A549 treated with RU486 at 1 μM for 4 hours (cell line): ENCODE measurements at places on chromosomes 4 and X. TPM values are rescaled to one million over a fixed set of nuclear protein-coding genes. Genes with fewer than 3 reads are reported as not detected.

STBD1 gene
- 6.0 to 8.6 TPM (median 8.6 TPM) in 5 replicates for total RNA-seq

LNX1 gene
- total RNA-seq, result 0.03 to 0.06 TPM in 2 of 5 replicates, not detected in the others

HSPA4L gene
- 5.6 to 9.3 TPM (median 8.5 TPM) in 5 replicates for total RNA-seq

XPNPEP2 gene
- total RNA-seq, result not detected in 5 replicates

ARX gene
- 0.22 to 0.41 TPM (median 0.37 TPM) in 5 replicates for total RNA-seq

CABS1 gene
- total RNA-seq, result not detected in 5 replicates

ARHGAP6 gene
- total RNA-seq, result 0.02 to 0.10 TPM in 2 of 5 replicates, not detected in the others

MAGEB10 gene
- total RNA-seq, result not detected in 5 replicates

FAM47A gene
- total RNA-seq, result not detected in 5 replicates

ING2 gene
- total RNA-seq, result 9.2 to 12.0 TPM (median 10.9 TPM) in 5 replicates

RADX gene
- 0.06 TPM in 2 of 5 replicates, not detected in the others for total RNA-seq

SERTM2 gene
- total RNA-seq, result not detected in 5 replicates
